Vagina (tissue), 2 donors: ENCODE measurements at places on chromosomes 13 and 19.

- no peak for DNase-seq
Measured at GRCh38 chr13:26707122-26708006, 53.2 kb downstream of the GPR12 start.

DNA sequence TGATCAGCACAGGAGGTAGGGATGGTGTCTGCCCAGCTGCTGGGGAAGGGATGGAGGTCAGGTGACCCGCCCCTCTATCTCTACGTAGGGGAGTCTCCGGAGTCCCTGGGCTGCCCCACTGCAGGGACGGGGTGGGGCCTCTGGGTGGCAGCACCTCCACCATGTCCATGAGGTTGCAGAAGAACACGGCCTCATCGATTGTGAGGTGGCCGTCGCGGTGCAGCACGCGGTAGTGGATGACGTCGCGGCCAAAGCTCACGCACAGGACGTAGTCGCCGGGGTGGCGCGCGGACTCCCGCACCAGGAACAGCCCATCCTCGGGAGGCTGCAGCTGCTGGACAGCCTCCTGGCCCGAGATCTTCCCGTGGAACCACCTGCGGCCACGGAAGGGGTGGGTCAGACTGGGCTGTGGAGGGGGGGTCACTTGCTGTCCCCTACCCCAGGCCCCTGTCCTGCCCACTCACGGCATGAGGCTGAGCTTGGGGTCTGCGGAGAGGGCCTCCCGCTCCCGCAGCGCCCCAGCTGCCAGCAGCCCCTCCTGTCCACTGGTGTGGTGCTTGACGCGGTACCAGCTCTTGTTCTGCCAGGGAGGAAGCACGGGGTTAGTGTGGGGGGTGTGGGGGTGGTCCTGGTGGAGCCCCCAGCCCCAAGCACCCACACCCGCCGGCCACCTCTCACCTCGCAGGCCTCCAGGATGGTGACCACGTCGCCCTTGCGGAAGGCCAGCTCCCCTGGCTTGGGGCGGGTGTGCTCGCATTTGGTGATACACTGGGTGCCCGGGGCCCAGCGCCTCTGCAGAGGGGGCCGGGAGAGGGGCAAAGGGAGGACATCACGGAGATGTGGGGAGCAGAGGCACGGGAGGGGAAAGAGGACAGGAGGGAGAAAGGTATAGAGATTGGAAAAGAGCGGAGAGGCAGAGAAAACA, 2.3 kb downstream of the MATK start:
- DNase-seq = no peak

GRCh38 chr13:100513987-100514670, 74.5 kb downstream of the GGACT start:
- DNase-seq = no peak

GRCh38 chr13:23934520-23934919, 37.2 kb upstream of the C1QTNF9B start:
- DNase-seq = no peak

DNA sequence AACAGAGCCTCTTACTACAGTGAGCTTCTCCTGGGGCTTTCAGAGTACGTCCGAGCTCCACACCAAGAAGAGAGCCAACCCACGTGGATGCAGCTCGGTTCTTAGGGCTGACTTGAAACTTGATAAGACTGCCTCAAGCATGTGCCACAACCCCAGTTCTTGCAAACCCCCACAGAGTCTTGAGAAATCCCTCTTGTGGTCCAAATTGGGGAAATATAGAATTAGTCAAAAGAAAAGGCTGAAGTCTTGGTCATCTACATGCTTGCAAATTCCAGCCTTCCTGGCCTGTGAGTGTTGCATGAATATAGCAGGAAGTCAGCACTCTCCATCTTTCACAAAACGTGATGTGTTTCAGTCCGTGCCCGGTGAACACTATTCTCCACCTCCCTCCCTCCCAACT, 95.2 kb downstream of the GGACT start:
- DNase-seq = no peak

GRCh38 chr13:95509521-95510310, 42.8 kb upstream of the CLDN10 start:
- DNase-seq = no peak

GRCh38 chr19:21023901-21024300, 3.4 kb downstream of the ZNF430 start:
- DNase-seq = no peak

DNA sequence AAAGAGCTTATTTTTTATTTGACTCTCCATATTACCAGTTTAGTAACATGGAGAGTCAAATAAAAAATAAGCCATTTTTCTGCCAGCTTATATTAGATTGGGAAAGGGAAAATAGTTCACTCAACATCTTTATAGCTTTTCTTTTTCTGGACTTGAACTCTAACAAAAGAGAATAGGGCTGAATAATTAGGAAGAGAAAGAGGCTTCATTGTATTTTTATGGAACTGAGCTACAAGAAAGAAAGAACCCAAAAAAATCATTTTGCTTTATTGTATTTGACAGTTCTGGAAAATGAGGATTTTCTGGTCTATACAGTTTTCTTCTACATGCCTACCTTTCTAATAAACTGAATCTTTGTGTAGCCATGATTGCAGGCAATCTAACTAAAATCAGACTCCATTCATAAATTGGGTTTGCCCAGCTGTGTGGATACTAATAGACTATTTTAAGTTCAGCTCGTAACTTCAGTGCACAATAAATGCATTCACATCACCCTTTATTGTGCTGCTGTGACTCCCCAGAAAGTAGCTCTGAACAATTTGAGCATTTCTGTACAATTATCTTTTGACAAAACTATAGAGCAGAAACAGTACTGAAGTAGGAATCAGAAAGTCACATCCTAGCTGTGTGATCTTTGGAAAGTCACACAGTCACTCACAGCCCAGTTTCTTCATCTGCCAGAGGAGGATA, 115.3 kb downstream of the STOML3 start:
- no peak for DNase-seq
